ENCODE measurements at places on chromosomes 11 and 22. TPM values are rescaled to one million over a fixed set of nuclear protein-coding genes. Genes with fewer than 3 reads are reported as not detected.

DNA sequence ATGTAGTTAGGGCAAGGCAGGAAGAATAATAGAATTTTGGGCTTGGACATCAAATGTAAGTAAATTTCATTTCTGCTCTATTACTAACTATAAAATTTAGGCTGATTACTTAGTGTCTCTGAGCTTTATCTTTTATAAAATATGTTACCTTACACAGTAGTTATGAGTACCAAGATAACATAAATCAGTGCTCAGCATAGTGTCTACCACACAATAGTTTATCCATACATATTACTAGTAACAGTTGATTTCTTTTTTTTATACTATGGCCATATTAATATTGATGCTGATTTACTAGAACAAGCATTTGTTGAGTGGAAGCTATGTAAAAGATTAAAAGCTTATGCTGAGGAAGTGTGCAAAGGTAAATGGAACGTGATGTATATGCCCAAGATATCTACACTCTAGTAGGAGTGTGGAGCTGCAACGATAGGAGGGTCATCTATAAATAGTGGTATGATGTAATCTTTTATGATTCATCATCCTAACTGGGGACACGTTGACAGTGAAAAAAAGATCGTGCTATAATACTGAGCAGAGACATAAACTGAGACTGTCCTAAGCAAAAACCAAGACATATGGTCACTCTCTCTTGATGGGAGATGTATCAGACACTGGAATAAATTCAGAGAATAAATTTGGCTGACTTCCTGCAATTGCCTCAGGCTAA, 8.7 kb upstream of the SLC5A12 start:
- no peaks in the 10 kb centered on the region for H3K36me3 ChIP-seq
- DNase-seq, result no peak
- no peak overlapping the region for H3K4me3 ChIP-seq
- H3K4me1 ChIP-seq, result no peaks in the 10 kb centered on the region
- no peaks in the 10 kb centered on the region for H3K27me3 ChIP-seq

- no peak for DNase-seq
- no peak overlapping the region for H3K27ac ChIP-seq
- no peaks in the 10 kb centered on the region for H3K36me3 ChIP-seq
- no peak overlapping the region for H3K4me3 ChIP-seq
Observed at GRCh38 chr11:25576320-25576719, 755.6 kb upstream of the ANO3 start.

GRCh38 chr11:78197816-78198215, 9.1 kb downstream of the USP35 start:
- H3K27ac ChIP-seq, result no peak overlapping the region
- H3K4me1 ChIP-seq, result peaks cover 48% of the 10 kb centered on the region
- no peak for DNase-seq
- peaks cover 12% of the 10 kb centered on the region for H3K36me3 ChIP-seq
- no peak overlapping the region for H3K4me3 ChIP-seq

CCDC116 gene
- 0.15 TPM for polyA plus RNA-seq

DNA sequence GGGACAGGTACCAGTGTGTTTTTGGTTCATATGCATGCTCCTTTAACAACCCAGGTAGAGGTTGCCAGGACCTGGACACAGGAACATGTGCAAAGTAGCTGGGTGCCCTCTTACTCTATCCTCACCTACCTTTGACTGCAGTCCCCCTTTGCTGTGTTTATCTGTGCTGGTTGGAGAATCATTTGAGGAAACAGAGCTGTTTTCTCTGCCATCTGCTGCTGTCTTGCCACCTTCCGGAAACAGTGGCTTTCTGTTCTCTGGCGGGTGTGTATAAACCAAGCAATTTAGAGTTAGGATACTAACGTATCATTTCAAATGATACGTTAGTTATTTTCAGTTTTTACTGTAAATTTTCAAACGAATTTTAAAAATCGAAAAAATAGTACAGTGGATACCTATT, 171.9 kb upstream of the TTC12 start:
- no peak overlapping the region for H3K4me3 ChIP-seq
- H3K4me1 ChIP-seq, result no peaks in the 10 kb centered on the region
- no peak overlapping the region for H3K27ac ChIP-seq
- peaks cover 34% of the 10 kb centered on the region for H3K27me3 ChIP-seq
- no peaks in the 10 kb centered on the region for H3K36me3 ChIP-seq
- no peak for DNase-seq

ADSL gene
- 126 TPM for polyA plus RNA-seq

DNA sequence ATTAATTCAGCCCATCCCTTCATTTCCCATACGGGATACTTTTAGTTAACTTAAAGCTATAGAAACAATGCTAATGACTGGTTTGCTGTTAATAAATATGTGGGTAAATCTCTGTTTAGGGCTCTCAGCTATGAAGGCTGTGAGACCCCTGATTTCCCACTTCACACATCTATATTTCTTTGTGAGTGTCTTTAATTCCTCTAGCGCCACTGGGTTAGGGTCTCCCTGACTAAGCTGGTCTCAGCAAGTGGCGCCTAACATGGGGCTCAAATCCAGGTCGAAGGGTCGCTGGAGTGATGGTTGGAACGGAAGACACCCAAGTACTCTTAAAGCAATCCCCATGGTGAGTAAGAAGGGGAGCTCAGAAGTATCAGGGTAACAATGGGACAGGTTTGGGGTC, 14.4 kb upstream of the OOSP1 start:
- H3K4me3 ChIP-seq, result no peak overlapping the region
- H3K27ac ChIP-seq, result no peak overlapping the region
- no peaks in the 10 kb centered on the region for H3K36me3 ChIP-seq
- no peaks in the 10 kb centered on the region for H3K4me1 ChIP-seq
- DNase-seq, result no peak

GRCh38 chr11:35978183-35978582, 34.3 kb downstream of the LDLRAD3 start:
- H3K4me1 ChIP-seq, result no peaks in the 10 kb centered on the region
- no peak overlapping the region for H3K27ac ChIP-seq
- H3K27me3 ChIP-seq, result no peaks in the 10 kb centered on the region
- no peaks in the 10 kb centered on the region for H3K36me3 ChIP-seq

DNA sequence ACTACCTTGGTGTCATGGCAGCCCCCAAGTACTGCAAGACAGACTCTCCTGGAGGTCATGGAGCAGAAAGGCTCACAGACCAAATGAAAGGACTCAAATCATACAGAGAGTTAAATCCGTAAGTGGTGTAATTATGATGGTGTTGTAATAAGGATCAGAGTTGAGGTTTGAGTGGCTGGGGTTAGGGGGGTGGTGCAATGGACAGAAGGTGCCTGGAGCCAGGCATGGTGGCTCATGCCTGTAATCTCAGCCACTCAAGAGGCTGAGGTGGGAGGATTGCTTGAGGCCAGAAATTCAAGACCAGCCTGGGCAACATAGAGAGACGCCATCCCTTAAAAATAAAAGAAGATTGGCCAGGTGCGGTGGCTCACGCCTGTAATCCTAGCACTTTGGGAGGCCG, 18.7 kb downstream of the ART5 start:
- no peak for DNase-seq
- H3K27ac ChIP-seq, result no peak overlapping the region
- H3K27me3 ChIP-seq, result 0 out of 2 replicates have a peak, but pooled peaks cover 1% of the 10 kb centered on the region
- no peak overlapping the region for H3K4me3 ChIP-seq
- no peaks in the 10 kb centered on the region for H3K36me3 ChIP-seq

DNA sequence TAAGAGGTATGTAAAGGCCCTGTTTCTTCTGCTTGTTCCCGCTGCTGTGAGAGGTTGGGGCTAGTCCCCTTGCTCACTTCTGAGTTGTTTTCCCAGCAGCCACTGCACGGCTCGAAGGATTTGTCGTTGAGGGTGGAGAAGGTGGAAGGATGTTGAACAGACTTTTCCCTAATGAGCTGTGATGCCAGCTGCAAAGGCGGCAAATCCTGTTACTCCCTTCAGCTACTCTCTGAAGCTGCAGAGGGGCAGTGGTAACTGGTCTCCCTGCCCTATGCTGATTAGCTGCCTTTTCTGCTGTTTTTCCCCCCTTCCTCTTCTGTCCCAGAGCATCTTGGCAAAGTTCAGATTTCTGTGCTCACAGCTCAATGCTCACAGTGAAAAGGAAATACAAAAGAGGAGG, 90.4 kb upstream of the SLC25A18 start:
- H3K4me1 ChIP-seq, result no peaks in the 10 kb centered on the region
- no peak overlapping the region for H3K27ac ChIP-seq
- DNase-seq, result no peak
- no peaks in the 10 kb centered on the region for H3K27me3 ChIP-seq

SCO2 gene
- 0.32 TPM for polyA plus RNA-seq
